ENCODE measurements at places on chromosomes 7 and 10.

DNA sequence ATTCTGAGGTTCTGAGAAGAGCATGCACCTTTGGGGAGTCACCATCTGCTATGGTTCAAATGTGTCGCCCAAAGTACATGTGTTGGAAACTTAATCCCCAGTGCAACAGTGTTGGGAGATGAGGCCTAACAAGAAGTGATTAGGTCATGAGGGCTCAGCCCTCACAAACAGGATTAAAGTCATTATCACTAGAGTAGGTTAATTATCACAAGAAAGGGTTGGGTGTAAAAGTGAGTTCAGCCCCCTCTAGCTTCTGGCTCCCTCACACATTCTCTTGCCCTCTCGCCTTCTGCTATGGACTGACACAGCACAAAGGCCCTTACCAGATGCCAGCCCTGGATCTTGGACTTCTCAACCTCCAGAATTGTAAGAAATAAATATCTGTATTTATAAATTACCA is 100.3 kb upstream of the C10orf90 start:
- DNase-seq = no peak

- no peak for DNase-seq
These were observed 81.8 kb downstream of the HERPUD2 start for GRCh38 chr7:35613150-35613549.

- DNase-seq = no peak
These were observed 20.8 kb downstream of the CCDC6 start for GRCh38 chr10:59885430-59886134.

DNA sequence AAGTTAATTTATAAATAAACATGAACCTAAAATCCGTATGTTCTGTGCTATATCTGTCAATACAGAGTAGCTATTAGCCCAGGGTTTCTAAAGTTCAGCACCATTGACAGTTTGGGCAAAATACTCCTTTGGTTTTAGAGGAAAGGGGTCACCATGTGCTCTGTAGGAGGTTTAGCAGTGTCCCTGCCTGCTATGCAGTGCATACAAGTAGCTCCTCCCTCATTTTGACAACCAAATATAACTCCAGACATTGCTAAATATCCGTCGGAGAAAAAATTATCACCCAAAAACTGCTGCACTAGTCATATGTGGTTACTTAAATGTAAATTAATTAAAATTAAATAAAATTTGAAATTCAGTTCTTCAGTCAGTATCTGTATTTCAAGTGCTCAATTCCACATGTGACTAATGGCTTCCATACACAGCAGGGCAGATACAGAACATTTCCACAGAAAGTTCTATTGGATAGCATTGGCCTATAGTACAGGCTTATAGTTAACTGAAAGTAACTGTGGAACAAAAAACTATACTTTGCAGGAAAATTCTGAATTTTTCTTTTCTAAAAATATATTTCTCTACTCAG is 6.4 kb downstream of the UPF2 start:
- DNase-seq = no peak

- DNase-seq = no peak
These were observed 505.6 kb upstream of the MKI67 start for GRCh38 chr10:128631801-128632241.

GRCh38 chr7:142557971-142558582 is 191.2 kb upstream of the PRSS1 start:
- DNase-seq = no peak

GRCh38 chr7:157276731-157277562 is 59.9 kb upstream of the DNAJB6 start:
- peak; percentile 58 for DNase-seq

- no peak for DNase-seq
These were observed 10.5 kb downstream of the POLR1F start for GRCh38 chr7:19698331-19698730.

- DNase-seq = no peak
These were observed 15.5 kb downstream of the LZTS2 start for GRCh38 chr10:101014966-101015581.

DNA sequence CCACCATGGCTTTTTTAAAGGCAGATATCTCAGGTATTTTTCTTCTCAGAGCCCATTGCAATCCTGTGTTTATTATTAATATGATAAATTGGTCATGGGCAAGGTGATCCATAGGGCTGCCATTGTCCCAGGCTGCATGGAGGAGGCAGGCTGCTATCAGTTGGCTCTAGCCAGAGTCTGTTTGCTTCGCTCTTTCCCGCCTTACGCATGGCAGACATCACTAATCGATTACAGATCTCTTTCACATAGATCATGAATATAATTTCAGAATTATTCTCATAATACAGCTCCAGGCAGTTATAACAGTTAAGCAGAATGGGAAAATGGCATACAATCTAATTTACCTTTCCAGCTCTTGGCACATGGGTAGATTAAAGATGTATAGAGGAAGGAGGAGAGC is 30.4 kb upstream of the HABP2 start:
- DNase-seq = no peak

DNA sequence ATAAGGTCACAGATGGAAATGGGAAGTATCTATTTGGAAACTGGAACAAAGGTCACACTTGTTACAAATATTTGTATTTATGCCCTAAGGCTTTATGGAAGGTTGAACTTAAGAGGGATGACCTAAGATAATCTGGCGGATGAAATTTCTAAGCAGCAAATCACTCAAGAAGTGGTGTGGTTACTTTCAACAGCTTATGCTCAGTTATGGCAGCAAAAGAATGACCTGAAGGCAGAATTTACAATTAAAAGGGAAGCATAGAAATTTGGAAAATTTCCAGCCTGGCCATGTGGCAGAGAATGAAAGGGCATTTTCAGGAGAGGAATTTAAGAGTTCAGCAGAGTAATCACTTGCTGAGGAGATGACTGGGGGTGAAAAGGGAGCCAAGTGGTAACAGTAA is 95.8 kb upstream of the TNS3 start:
- DNase-seq = no peak

All from left ventricle myocardium superior (tissue), 1 donor.